Naive thymus-derived CD8-positive, alpha-beta T cell (primary cell): ENCODE measurements at places on chromosomes 13 and 19.

DNA sequence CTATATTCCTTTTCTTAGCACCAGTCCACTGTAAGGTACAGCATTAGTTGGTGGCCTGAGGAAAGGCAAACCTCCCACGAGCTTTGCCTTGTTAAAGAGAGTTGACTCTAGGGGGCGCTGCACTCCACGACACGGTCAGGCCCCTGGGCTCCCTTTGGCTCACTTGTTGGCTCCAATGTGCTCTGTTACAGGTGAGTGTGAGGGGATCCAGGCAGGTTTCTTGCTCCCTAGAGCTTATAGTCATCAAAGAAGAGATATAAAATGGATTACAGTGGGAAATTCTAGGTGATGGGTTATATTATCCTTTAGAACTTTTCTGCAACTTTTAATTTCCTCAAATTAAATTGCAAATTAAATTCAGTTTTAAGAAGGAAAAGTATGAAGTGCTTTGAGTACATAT is 3.7 kb downstream of the WDR87 start:
- DNase-seq = peak; percentile 91
- H3K4me1 ChIP-seq = peaks cover 9% of the 10 kb centered on the region
- peak overlapping the region; percentile 65 for H3K27ac ChIP-seq
- H3K27me3 ChIP-seq = no peaks in the 10 kb centered on the region
- H3K36me3 ChIP-seq = no peaks in the 10 kb centered on the region

DNA sequence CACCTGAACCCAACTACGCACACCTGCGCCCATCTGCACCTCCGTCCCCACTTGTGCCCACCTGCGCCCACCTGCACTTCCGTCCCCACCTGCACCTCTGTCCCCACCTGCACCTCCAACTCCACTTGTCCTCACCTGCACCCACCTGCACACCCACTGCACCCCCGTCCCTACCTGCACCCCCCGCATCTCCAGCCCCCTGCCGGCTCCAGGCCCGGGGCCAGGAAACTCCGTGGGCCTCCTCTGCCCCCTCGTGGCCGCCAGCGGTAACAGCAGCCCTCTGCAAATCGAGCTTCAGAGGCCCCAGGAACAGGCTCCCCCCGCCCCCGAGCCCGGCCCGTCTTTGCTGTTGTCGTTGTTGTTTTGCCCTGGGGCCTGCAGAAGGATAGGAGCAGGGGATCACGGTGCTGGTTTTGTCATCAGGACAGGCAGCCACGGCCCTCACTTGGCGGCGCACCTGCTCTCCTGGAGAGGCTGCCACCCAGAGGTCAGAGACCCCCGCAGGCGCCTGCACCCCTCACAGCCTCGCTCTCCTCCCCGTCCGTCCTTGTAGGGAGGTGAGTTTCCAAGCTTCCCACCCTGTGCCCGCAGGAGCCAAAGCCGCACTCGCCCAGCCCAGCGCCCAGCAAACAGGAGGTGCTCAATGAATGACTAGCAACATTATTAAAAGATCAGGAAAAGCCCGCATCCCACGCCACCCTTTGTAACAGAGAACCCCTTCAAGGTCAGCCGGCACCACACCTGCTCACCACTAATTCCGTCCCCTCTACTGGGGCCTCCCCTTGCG is 65.4 kb downstream of the GNG7 start:
- DNase-seq = peak; percentile 78
- peaks cover 5% of the 10 kb centered on the region for H3K4me1 ChIP-seq
- H3K4me3 ChIP-seq = no peak overlapping the region

DNA sequence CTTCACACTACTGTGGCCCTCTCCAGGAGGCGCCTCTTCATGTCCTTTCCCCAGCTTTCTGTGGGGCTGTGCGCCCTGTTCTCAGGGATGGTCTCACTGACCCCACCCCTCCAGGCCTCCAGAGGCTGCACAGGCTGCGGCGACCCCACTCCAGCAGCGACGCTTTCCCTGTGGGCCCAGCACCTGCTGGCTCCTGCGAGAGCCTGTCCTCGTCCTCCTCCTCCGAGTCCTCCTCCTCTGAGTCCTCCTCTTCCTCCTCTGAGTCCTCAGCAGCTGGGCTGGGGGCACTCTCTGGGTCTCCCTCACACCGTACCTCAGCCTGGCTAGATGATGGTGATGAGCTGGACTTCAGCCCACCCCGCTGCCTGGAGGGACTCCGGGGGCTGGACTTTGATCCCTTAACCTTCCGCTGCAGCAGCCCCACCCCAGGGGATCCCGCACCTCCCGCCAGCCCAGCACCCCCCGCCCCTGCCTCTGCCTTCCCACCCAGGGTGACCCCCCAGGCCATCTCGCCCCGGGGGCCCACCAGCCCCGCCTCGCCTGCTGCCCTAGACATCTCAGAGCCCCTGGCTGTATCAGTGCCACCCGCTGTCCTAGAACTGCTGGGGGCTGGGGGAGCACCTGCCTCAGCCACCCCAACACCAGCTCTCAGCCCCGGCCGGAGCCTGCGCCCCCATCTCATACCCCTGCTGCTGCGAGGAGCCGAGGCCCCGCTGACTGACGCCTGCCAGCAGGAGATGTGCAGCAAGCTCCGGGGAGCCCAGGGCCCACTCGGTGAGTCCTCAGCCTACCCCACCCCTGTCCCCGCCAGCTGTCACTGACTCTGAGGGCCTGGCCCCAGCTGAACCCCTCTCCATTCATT is 11.2 kb downstream of the ARHGAP33 start:
- no peak for DNase-seq
- H3K27me3 ChIP-seq = no peaks in the 10 kb centered on the region
- H3K4me1 ChIP-seq = no peaks in the 10 kb centered on the region
- H3K4me3 ChIP-seq = no peak overlapping the region

- no peak overlapping the region for H3K27ac ChIP-seq
- H3K4me1 ChIP-seq = peaks cover 11% of the 10 kb centered on the region
- no peak overlapping the region for H3K4me3 ChIP-seq
- H3K36me3 ChIP-seq = no peaks in the 10 kb centered on the region
Measured at GRCh38 chr19:33434069-33434885, 60.8 kb downstream of the CEBPG start.

- no peak overlapping the region for H3K4me3 ChIP-seq
- H3K36me3 ChIP-seq = no peaks in the 10 kb centered on the region
- DNase-seq = no peak
- H3K27ac ChIP-seq = no peak overlapping the region
- H3K4me1 ChIP-seq = no peaks in the 10 kb centered on the region
Measured at GRCh38 chr13:69956349-69956748, 151.3 kb upstream of the ATXN8OS start.

GRCh38 chr13:111845621-111846351 is 221.2 kb upstream of the SOX1 start:
- H3K4me3 ChIP-seq = no peak overlapping the region
- peaks cover 19% of the 10 kb centered on the region for H3K27me3 ChIP-seq
- no peak for DNase-seq
